ENCODE measurements at places on chromosomes 1 and 21. TPM values are rescaled to one million over a fixed set of nuclear protein-coding genes. Genes with fewer than 3 reads are reported as not detected.

DNA sequence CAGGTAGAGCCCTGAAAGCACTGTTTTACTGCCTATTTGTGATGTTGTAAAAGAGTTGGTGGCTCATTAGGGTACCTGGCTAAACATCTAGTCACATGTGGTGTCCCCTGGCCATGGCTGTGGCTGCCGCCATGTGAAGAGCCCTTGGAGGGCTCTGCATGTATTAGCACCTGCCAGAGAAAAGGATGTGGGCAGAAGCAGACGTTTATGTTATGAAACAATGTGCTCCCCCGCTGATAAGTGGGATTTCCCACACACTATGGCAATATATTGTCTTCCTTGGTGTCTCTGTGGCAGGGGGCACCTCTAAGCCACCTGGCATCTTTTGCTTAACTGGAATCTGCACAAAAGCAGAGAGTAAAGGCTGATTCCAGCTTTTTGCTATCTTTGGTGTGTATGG is 9.6 kb downstream of the TENT5C start:
- no peak for DNase-seq
- peaks cover 40% of the 10 kb centered on the region for H3K4me1 ChIP-seq
- H3K4me3 ChIP-seq = no peak overlapping the region
- H3K27me3 ChIP-seq = no peaks in the 10 kb centered on the region

- H3K4me1 ChIP-seq = peaks cover 37% of the 10 kb centered on the region
- peak overlapping the region; percentile 66 for H3K27ac ChIP-seq
- H3K36me3 ChIP-seq = no peaks in the 10 kb centered on the region
- peak; percentile 84 for DNase-seq
- no peak overlapping the region for H3K4me3 ChIP-seq
- no peaks in the 10 kb centered on the region for H3K27me3 ChIP-seq
Observed at GRCh38 chr1:21337928-21338572, 47.8 kb upstream of the ECE1 start.

DNA sequence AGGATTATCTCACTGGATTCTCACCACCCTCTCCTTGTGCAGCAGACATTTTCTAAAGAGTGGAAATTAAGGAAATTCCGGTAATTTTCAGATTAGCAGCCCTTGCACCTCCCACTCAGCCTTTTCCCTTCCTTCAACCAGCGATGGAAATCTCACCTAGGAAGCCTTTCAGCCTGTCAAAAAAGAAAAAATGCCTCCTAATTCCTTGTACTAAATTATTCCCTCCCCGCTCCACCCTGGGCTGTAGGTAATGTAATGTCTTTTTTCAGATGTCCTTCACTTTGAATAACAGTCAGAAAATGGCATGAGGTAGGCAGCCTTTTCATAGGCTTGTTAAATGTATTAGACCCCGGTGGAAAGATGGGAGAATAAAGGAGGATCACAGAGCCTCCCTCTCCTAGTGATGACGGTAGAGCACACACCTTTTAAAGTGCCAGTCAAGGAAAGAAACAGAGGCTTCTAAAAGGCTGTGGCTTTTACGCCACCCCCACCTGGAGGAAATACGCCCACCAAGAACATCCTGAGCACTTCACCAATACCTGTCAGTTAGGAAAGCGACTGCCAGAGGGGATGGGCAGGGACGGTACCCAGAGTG is 62.8 kb upstream of the NEK2 start:
- no peak overlapping the region for H3K4me3 ChIP-seq
- H3K27ac ChIP-seq = no peak overlapping the region
- no peaks in the 10 kb centered on the region for H3K36me3 ChIP-seq
- H3K27me3 ChIP-seq = peaks cover 3% of the 10 kb centered on the region

DNA sequence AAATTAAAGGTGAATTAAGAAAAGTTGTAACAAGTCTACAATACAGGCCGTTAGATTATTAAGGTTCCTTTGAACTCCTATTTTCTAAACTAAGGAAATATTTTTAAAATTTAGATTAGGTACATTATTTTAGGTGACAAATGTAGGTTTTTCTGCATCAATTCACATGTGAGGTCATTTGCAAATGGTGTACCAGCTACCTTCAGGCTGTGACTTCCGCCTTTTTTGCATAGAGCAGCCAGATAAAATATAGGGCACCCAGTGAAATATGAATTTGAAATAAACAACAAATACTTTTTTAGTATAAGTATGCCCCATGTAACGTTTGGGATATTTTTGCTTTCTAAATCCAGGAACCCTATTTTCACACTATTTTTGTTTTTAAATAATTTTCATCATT is 544.0 kb downstream of the LMO4 start:
- no peak for DNase-seq
- no peaks in the 10 kb centered on the region for H3K27me3 ChIP-seq
- H3K4me1 ChIP-seq = no peaks in the 10 kb centered on the region

The CD1B gene
- 0.39 TPM for total RNA-seq

The RCSD1 gene
- total RNA-seq = 43.8 TPM

The PODN gene
- 27.4 TPM for total RNA-seq
